ENCODE measurements at places on chromosomes 11 and 22. TPM values are rescaled to one million over a fixed set of nuclear protein-coding genes. Genes with fewer than 3 reads are reported as not detected.

- no peak for DNase-seq
These were observed 6.3 kb downstream of the OR52K2 start for GRCh38 chr11:4455419-4455818.

- DNase-seq = peak; percentile 38
These were observed 4.5 kb downstream of the KCNA4 start for GRCh38 chr11:30012346-30012745.

DNA sequence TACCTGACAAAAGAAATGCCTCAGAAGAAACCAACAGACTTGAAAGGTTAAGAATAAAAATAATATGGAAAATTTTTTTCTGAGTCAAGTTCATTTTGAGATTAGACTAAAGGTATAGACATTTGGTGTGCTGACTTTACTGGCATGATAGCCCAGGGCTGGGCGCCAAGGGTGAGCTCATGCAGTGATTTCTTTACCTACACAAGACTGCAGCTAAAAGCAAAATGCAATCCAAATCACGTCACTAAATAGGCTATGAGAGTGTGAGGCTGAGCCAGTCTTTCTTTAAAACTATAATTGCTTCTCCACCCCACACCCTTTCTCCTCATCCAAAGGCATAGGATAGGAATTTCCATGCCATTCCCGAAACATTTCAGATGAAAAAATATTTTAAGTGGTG, 196.5 kb downstream of the FAM76B start:
- DNase-seq = peak; percentile 13

Gene SC5D
- total RNA-seq = 30.1 TPM

GRCh38 chr11:66546368-66546965, at the start of gene ACTN3:
Gene ACTN3, plus strand, starts transcription at chr11:66546903. Its CDS starts 35 bp downstream, at chr11:66546938.
- peak; percentile 81 for DNase-seq

GRCh38 chr11:87425391-87425790, 387.7 kb downstream of the TMEM135 start:
- DNase-seq = no peak

Gene MFRP
- total RNA-seq = 0.06 TPM

GRCh38 chr11:124394408-124394807, 4.4 kb downstream of the OR8B3 start:
- no peak for DNase-seq

DNA sequence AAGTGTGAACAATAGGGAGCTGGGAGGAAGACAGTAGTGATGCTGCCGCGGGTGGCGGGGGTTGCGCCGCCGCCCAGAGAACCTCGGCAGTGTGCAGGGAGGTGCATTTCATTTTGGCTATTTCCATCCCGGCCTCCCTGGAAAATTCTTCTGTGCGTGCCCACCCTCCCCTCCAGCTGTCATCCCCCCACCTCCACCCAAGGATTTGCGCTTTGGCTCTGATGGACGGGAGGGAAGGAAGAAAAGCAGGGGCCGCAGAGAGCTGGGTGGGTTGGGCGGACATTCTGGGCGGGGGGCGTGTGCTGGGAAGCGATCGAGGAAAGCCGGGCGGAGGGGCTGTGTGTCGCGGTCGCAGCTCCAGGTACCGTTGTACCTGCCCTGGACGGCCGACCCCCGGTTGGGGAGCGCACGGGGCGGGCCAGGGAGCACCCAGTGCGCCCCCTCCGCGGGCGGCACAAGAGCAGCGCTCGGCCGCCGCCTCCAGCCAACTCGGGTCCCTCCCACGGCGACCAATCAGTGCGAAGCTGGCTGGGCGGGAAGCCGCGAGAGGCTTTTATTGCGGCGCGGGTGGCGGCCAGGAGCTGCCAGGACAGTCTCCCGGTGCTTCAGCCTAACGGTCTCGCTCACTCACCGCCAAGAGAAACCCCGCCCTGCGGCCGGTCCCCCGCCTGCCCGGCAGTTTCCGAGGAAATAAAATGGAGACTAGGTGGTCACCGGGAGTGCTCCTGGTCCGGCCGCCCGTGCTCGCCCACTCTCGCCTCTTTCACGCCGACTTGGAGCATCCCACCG, 1.6 kb downstream of the NCAM1 start:
- DNase-seq = peak; percentile 90

- DNase-seq = no peak
These were observed 84.9 kb downstream of the ATXN10 start for GRCh38 chr22:45756558-45756957.

- no peak for DNase-seq
These were observed 1.9 kb upstream of the P2RY6 start for GRCh38 chr11:73270016-73270854.

DNA sequence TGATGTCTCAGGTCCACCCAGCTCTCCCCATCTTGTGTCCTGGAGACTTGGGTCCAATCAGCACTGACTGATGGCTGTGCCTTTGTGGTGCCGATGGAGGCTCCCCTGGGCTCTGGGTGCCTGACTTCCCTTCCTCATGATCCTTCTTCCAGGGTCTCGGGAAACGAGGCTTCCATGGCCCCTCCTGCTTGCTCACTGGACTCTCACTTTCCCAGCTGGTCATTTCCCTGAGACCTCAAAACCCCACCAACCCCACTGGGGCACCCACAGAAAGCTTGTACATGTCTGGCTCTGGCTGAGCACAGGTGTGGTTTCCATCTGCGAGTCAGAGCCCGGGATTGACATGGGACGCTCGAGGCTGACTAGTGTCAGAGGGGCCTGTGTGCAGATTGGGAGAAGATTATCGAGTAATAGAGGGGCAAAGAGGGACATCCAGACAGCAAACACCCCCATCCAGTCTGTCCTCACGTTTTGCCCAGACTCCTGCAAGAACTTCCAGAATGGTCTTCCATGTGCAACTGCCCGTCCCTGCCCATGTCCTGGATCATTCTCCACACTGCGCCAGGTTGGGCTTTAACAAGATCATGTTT, 15.1 kb downstream of the APOL1 start:
- no peak for DNase-seq

DNA sequence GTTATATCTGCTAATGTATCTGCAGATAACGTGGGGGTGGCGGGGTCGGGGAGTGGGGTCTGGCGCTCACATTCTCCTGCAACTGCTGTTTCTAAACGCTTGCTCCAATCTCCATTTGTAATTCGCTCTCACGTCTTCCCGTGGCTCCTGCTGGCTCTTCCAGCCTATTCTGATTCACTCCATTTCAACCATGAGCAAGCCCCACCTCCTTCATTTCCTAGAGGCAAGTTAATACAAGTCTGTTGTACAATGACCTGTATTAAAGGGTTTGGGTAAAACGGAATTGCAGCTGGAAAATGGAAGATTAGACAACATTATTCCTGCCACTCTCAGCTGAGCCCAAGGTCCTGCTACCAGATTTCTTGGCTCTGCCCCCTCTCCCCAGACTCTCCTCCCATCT, 132.3 kb downstream of the CSNK2A3 start:
- DNase-seq = no peak

GRCh38 chr11:1546536-1547466, 25.3 kb downstream of the DUSP8 start:
- peak; percentile 78 for DNase-seq

DNA sequence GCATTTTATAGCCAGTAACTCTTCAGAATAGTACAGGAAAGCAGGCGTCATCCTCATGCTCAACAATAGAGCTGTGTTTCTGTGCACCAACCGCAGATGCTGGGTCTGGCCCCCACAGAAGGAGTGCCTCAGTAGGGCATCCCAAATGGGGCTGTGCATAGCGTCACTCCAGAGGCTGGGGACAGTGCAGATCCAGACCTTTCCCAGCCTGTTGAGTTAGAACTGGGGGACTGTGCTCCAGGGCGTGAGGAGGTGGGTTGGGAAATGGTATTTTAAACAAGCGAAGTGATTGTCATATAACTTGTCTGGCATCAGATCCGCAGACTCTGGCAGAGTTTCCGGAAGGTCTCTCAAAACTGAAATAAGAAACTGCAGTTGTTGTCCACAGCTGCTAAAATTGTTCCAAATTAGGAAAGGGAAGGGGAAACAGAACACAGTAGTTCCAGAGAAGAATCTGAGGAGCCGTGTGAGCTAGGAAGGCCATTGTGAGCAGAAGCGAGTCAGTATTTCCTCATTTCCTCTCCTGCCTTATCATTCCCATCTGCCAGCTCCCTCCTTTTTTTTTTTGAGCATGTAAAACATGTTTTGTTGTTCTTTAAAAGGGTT, 52.2 kb downstream of the JAM3 start:
- peak; percentile 66 for DNase-seq

DNA sequence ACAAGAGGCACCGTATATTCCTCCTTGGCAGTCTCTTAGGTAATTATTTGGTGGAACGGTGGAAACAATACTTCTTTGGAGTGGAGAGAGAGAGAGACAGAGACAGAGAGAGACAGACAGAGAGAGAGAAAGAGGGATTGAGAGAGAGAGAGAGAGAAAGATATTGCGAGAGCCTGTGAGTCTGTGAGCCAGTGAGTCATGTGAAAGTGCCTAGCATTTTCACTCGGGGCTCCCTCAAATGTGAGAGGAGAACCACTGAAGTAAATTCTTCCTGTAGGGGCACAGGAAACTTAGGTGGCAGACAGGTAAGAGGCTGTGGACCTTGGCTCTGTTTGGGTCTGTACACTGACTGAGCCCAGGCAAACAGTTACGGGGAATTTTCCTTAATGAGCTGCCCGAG, 31.6 kb upstream of the SNX19 start:
- DNase-seq = no peak

DNA sequence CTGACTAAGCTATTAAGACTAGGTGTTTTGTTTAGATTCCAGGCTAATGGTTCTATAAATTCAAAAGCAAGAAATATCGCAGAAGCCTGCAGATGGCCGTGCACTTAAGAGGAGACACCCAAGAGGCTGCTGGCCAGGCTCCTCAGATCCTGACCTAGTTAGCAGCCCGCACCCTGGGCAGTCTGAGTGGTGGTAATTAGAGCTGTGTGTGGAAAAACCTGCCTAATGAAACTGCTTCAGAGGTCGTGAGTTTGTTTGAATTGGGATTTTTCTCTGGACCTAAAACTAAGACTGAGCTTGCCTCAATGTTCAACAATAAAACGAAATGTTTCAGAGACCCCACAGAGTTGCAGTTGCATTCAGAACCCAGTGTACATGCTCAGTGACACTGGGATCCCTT, 627.7 kb downstream of the OPCML start:
- DNase-seq = no peak

- no peak for DNase-seq
These were observed 249.1 kb downstream of the FAT3 start for GRCh38 chr11:92473736-92474135.

GRCh38 chr22:43216738-43217137, 29.8 kb upstream of the TTLL12 start:
- no peak for DNase-seq

DNA sequence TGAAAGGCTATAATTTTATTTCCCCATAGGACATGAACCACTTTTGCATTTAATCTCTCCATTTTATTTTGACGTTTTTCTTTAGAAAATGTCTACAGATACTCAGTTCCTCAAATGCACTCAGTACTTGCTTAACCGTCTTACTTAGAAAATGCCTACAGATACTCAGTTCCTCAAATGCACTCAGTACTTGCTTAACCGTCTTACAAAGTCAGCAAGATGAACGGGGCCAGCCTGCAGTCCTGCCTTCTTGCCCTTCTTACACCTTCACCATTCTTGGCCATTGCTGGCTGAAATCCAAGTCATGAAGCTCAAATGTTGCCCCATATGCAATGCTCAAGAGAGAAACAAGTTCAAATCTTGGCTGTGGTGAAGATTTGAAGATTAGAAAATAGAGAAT, 34.1 kb downstream of the CSNK2A3 start:
- DNase-seq = no peak

Gene OR5B21
- not detected for total RNA-seq
